ENCODE measurements at places on chromosomes 3 and 15.

DNA sequence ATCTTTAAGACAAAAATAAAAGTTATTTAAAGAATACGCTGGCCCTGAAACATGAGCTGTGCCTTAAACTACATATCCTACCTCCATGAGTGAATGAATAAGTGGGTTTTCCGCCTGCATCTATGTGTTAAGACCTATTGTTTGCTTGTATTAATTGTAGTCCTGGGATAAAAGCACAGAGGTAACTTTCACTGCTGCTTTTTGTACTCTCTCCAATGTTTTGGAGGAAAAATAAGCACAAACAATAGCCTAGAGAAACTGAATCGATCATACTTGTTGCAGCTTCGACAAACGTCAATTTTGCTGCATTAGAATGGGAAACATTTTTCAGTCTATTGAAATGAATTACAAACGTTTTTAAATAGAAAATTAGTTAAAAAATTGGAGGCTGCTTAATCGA lies 1.3 kb upstream of the CTNNB1 start:
- no peak for DNase-seq

GRCh38 chr15:66896611-66897010 lies 168.8 kb upstream of the SMAD3 start:
- no peak for DNase-seq

GRCh38 chr15:95459273-95459672 lies 871.2 kb upstream of the NR2F2 start:
- no peak for DNase-seq

GRCh38 chr3:152835601-152836102 lies 721 bp downstream of the P2RY1 start:
- DNase-seq: no peak
